KG1 (cell line): ENCODE measurements at places on chromosomes 3 and 15.
A peak's percentile ranks its signal among the peaks of the same experiment; 100 is the strongest.

DNA sequence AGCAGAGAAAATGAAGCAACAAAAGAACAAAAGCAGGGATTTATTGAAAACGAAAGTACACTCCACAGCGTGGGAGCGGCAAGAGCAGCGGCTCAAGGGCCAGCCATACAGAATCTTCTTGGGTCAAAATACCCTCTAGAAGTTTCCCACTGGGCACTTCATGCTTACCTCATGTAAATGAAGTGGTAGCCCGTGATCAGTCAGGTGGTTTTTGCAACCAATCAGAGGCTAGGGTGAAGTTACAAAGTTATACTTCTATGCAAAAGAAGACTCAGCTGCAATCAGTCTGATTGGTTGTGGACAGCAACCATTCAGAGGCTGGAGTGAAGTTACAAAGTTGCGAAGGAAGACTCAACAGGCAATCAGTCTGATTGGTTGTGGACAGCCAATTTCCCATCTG lies 37.8 kb upstream of the TRH start:
- DNase-seq, result no peak

GRCh38 chr15:79184465-79184892 lies 93.9 kb upstream of the RASGRF1 start:
- peak; percentile 50 for DNase-seq

- DNase-seq, result no peak
These were observed 1.1 kb downstream of the FAH start for GRCh38 chr15:80153900-80154299.

GRCh38 chr3:165903885-165904630 lies 66.8 kb upstream of the BCHE start:
- DNase-seq, result no peak

DNA sequence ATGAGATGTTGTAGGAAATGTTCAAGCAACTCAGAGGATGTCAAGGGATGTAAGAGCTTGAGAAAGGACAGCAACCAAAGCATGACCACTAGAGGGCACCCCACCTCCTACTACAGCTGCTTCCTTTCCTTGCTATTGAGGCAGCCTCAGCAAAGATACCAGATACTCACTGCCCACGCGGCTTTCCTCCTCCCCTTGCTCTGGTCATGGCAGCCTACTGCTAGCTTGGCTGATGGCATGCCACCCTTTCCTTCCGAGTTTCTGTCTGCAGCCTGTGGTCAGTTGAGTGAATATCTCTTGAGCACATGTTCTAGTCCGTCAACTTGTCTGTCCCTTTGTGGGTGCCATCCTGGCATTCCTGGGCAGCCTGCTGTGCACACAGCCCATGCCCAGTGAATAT lies 4.4 kb upstream of the CXCR6 start:
- peak; percentile 63 for DNase-seq
